ENCODE measurements at places on chromosomes 13 and 19. TPM values are rescaled to one million over a fixed set of nuclear protein-coding genes. Genes with fewer than 3 reads are reported as not detected.
A peak's percentile ranks its signal among the peaks of the same experiment; 100 is the strongest.

DNA sequence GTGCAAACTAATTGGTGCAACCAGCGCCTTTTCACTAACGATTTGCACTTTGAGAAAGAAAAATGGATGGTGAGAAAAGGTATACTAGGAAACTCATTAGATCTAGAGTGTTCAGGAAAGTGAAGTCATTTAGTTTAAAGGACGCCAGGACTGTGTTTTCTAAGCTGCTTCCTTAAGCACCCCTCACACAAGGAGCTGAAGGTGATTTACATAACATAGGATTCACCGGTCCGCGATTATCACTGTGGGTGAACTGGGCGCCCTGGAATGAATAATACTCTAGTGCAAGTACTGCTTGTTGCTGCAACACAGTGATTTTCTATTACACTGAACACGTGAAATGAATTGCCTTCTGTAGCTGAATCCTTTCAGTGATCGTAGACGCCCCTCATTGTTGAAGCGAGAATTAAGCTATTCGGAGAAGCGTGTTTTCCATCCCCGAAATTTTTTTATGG, 2.6 kb upstream of the MAB21L1 start:
- DNase-seq: no peak

- peak; percentile 29 for DNase-seq
Measured at GRCh38 chr19:50051964-50052363, 26.2 kb downstream of the ZNF473 start.

The PRKCG gene
- 0.05 TPM for total RNA-seq

The MPV17L2 gene
- 42.3 TPM for total RNA-seq

All from HT-29 (cell line).